HepG2 (cell line): ENCODE measurements at places on chromosomes 4 and X. TPM values are rescaled to one million over a fixed set of nuclear protein-coding genes. Genes with fewer than 3 reads are reported as not detected.

The C4orf50 gene
- total RNA-seq, result not detected in 2 replicates

GRCh38 chr4:11427121-11427996, 1.3 kb downstream of the HS3ST1 start:
- H3K27ac ChIP-seq, result no peak overlapping the region
- peaks cover 1% of the 10 kb centered on the region; the same call in 1 of the 2 replicates for H3K27me3 ChIP-seq
- no peaks in the 10 kb centered on the region for H3K36me3 ChIP-seq
- H3K4me1 ChIP-seq, result no peaks in the 10 kb centered on the region
- DNase-seq, result no peak

DNA sequence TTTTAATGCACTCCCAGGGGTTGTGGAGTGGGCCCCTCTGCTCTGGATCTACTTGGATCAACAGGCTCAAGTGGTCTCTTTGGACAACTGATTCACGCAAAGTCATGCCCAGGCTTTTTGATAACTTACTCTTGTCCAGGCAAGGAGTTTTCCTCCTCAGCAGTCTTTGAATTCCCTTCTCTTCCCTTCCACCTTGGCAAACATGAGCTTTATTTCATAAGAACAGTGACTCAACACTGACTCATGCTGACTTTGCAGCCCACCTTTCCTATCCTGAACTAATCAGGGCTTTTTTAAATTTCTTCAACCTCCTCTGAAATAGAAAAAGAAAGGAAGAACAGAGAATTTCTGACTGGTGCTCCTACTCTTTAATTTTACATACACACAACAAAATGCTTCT, 132.1 kb upstream of the LDB2 start:
- no peaks in the 10 kb centered on the region for H3K36me3 ChIP-seq
- no peak for DNase-seq
- no peak overlapping the region for H3K27ac ChIP-seq

- peaks cover 6% of the 10 kb centered on the region for H3K27me3 ChIP-seq
- H3K4me1 ChIP-seq, result peaks cover 6% of the 10 kb centered on the region
- H3K27ac ChIP-seq, result no peak overlapping the region
- DNase-seq, result no peak
- no peaks in the 10 kb centered on the region for H3K36me3 ChIP-seq
Measured at GRCh38 chr4:2042204-2042946, 16.8 kb upstream of the NAT8L start.

The HPRT1 gene
- total RNA-seq, result 4.6 and 13.3 TPM in 2 replicates

The HTRA3 gene
- not detected in 2 replicates for total RNA-seq

GRCh38 chr4:109432696-109433095, 919 bp upstream of the SEC24B start:
- DNase-seq, result no peak
- peak overlapping the region; percentile 71 for H3K27ac ChIP-seq
- H3K36me3 ChIP-seq, result no peaks in the 10 kb centered on the region
- H3K4me3 ChIP-seq, result peak overlapping the region; percentile 93

GRCh38 chrX:115561605-115562479, 868 bp downstream of the PLS3 start:
- H3K27ac ChIP-seq, result peak overlapping the region; percentile 78
- H3K27me3 ChIP-seq, result no peaks in the 10 kb centered on the region; the same call in 2 of the 3 replicates
- H3K4me1 ChIP-seq, result peaks cover 37% of the 10 kb centered on the region

- no peak overlapping the region for H3K27ac ChIP-seq
- H3K4me3 ChIP-seq, result no peak overlapping the region
- no peaks in the 10 kb centered on the region for H3K36me3 ChIP-seq
- peaks cover 14% of the 10 kb centered on the region; the same call in 1 of the 2 replicates for H3K4me1 ChIP-seq
- peaks cover 5% of the 10 kb centered on the region for H3K27me3 ChIP-seq
Measured at GRCh38 chr4:1082215-1083182, 30.9 kb downstream of the RNF212 start.

- no peak overlapping the region for H3K4me3 ChIP-seq
- peaks cover 9% of the 10 kb centered on the region for H3K36me3 ChIP-seq
- no peaks in the 10 kb centered on the region for H3K27me3 ChIP-seq
- H3K27ac ChIP-seq, result no peak overlapping the region
- H3K4me1 ChIP-seq, result no peaks in the 10 kb centered on the region
Measured at GRCh38 chrX:2266445-2267349, 234.1 kb downstream of the DHRSX start.

GRCh38 chr4:51918251-51918650, 75.3 kb downstream of the DCUN1D4 start:
- no peak overlapping the region for H3K27ac ChIP-seq
- peaks cover 5% of the 10 kb centered on the region for H3K4me1 ChIP-seq
- no peaks in the 10 kb centered on the region for H3K27me3 ChIP-seq
- no peak for DNase-seq

DNA sequence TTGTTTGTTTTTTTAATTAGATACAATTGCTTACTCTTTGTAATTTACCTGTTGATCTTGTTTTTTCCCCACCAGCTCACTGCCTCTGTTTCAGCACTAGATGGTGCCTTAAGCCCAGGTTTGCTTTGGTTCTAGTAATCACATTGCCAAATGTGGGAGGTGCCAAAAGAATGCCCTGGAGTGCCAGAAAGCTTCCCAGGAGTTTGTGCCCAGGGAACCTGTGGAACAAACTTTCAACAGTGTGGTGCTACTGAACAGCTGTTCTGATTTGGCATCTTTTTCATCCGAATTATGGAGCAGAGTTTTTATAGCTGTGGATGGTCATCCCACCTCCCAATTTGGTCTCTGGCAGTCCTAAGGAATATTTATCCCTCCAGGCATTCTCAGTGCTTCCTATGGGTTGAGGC, 1000.7 kb downstream of the STIM2 start:
- H3K4me3 ChIP-seq, result no peak overlapping the region
- no peaks in the 10 kb centered on the region for H3K27me3 ChIP-seq
- no peak overlapping the region for H3K27ac ChIP-seq
- H3K36me3 ChIP-seq, result no peaks in the 10 kb centered on the region
- no peaks in the 10 kb centered on the region for H3K4me1 ChIP-seq

The UGT2A1 gene
- not detected in 2 replicates for total RNA-seq

DNA sequence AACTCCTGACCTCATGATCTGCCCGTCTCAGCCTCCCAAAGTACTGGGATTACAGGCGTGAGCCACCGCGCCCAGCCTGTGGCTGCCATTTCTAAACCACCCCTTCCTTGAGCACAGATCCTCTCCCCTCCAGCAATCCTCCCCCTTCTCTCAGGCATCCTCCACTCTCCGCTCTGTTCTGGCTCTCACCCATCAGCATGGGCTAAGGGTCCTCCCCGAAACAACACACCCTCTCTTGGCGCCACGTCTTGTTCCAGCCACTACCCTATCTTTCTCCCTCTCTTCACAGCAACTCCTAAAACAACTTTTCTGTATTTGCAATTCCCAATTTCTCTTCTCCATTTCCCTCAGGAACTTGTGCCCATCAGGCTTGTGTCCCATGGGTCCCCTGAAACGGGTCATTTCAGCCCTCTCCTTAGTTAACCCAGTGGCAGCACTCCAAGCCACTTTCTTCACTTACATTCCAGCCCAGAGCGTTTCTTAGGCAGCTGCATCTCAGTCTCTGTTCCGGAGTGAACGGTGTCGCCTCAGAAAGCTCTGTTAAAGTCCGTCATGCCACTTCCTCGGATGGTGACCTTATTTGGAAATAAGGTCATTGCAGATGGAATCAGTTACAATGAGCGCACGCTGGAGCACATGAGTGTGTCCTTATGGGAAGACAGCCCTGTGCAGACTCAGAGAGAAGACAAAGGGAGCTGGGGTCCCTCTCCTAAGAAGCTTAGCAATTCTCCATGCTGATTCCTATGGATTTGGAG, 28.3 kb upstream of the CLDN24 start:
- no peak for DNase-seq
- H3K36me3 ChIP-seq, result no peaks in the 10 kb centered on the region
- no peaks in the 10 kb centered on the region for H3K27me3 ChIP-seq
- peaks cover 10% of the 10 kb centered on the region for H3K4me1 ChIP-seq

DNA sequence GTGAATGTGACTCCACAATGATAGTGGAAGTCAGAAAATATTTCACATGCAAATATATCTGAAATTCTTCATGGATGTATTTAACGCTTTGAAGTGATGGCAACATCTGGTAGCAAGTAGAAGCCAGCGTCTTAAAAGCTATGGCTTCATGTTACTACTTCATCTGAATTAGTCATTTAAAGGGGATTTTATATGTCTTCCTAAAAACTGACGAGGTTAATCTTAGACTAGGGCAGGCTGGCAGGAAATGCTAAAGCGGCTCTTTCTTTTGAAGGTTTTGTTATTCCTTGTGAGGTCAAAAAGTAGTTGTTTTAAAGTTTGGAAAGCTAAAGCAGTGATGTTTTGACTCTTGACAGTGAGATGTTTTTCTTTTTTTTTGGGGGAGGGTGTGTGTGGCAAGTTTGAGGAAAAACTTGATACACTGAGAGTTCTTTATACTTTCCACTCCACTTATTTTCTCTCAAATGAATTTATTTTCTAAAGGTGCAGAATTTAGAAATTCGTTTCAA, 22.6 kb downstream of the PLS3 start:
- DNase-seq, result no peak
- 0 out of 3 replicates have a peak, but pooled peaks cover 4% of the 10 kb centered on the region for H3K36me3 ChIP-seq
- H3K27ac ChIP-seq, result no peak overlapping the region
- H3K4me3 ChIP-seq, result no peak overlapping the region
- no peaks in the 10 kb centered on the region for H3K27me3 ChIP-seq

DNA sequence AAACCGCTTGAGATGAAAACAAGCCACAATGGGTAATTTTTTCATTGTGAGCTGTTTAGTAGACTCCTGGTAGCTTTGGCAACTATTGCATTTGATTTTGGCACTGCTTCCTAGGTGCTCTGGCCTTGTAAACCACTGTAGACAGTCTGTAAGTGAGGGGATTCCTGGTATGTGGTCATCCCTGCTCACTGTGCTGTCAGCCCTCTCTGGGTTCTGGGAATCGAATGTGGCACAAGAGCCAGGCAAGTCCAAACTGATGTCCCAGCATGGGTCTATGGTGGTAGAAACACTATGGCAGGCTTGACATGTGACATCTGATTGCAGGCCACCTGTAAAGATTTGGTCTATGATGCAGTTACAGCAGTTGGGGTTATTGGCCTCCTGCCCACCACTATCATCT, 2.5 kb downstream of the USP51 start:
- H3K4me3 ChIP-seq, result no peak overlapping the region
- H3K36me3 ChIP-seq, result no peaks in the 10 kb centered on the region
- H3K4me1 ChIP-seq, result no peaks in the 10 kb centered on the region
- H3K27ac ChIP-seq, result no peak overlapping the region
- H3K27me3 ChIP-seq, result no peaks in the 10 kb centered on the region
- no peak for DNase-seq

The CTAG1B gene
- total RNA-seq, result not detected in 2 replicates

DNA sequence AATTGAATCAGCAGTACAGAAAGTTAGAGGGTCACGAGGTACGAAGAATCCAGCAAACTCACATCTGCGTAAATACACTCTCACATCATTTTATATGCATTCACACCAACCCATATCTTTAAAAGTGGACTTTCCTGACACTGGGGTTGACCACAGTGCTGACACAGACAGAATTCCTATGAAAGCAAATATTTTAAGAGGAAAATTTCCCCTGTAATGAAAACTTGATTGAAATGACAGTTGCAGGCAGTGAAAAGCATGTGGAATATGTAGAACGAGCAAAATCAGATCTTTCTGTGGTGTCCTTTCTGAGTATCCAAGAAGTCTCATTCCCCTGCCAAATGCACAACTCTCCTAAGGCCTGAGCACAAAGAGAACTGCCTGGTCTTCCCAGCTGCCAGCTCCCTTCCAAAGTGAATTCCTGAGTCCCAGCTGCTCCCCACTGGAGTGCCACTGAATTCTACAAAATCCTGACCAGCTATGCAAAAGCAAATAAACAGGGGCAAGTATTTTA, 50.5 kb upstream of the FAM9C start:
- H3K27ac ChIP-seq, result no peak overlapping the region
- H3K4me3 ChIP-seq, result no peak overlapping the region
- H3K4me1 ChIP-seq, result peaks cover 18% of the 10 kb centered on the region
- H3K27me3 ChIP-seq, result no peaks in the 10 kb centered on the region
- H3K36me3 ChIP-seq, result no peaks in the 10 kb centered on the region

GRCh38 chr4:112251019-112251643, 19.5 kb downstream of the AP1AR start:
- no peaks in the 10 kb centered on the region; the same call in 1 of the 2 replicates for H3K27me3 ChIP-seq
- DNase-seq, result no peak
- H3K27ac ChIP-seq, result no peak overlapping the region

DNA sequence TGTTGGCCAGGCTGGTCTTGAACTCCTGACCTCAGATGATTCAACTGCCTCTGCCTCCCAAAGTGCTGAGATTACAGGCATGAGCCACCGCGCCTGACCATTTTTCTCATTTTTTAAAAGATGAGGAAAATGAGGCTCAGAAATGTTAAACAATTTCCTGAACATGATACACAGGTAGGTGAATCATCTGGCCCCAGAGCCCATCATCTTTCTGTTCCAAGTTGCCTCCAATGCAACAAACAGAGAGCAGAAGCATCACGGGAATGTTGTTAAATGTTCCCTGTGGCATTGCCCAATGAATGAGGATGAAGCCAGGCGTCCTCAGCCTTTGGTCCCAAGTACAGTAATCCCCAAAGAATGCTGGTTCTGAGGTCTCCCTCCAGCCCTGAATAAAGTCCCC, 31.3 kb upstream of the ANXA5 start:
- no peaks in the 10 kb centered on the region for H3K4me1 ChIP-seq
- no peaks in the 10 kb centered on the region for H3K36me3 ChIP-seq
- DNase-seq, result peak; percentile 7
- H3K4me3 ChIP-seq, result no peak overlapping the region
- H3K27me3 ChIP-seq, result peaks cover 6% of the 10 kb centered on the region; the same call in 2 of the 3 replicates

The RNF150 gene
- 0.02 TPM in 1 of 2 replicates, not detected in the other for total RNA-seq

- no peak for DNase-seq
- no peaks in the 10 kb centered on the region for H3K36me3 ChIP-seq
- H3K4me1 ChIP-seq, result no peaks in the 10 kb centered on the region
- no peak overlapping the region for H3K4me3 ChIP-seq
- H3K27me3 ChIP-seq, result no peaks in the 10 kb centered on the region
Measured at GRCh38 chr4:36267486-36268268, 13.7 kb upstream of the DTHD1 start.

DNA sequence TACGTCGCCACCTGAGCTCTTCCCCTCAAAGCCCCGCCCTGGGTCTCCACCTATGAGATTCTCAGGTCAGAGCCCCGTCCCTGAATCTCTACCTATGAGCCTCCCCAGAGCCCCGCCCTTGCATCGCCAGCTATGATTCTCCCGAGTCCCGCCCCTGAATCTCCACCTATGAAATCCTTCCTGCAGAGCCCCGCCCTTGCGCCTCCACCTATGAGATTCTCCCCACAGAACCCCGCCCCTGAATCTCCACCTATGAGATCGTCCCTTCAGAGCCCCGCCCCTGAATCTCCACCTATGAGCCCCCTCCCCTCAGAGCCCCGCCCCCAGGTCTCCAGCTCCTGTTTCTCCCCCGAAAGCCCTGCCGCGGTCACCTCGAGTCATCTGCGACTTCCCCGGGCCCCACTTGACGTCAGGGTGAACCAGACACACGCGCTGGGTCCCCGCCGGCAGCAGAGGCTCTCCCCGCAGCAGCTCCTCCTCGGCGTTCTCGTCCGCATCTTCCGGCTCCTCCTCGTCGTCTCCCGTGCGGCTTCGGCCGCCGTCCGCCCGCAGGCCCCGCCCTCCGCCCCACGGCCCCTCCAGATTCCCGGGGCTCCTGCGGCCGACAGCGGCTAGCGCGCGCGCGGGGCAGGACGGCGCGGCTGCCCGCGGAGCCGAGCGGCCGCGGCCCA, 393 bp downstream of the GTPBP6 start:
- peak; percentile 98 for DNase-seq
- peaks cover 20% of the 10 kb centered on the region for H3K4me1 ChIP-seq
- peak overlapping the region; percentile 80 for H3K4me3 ChIP-seq
- no peaks in the 10 kb centered on the region for H3K27me3 ChIP-seq

The FAM114A1 gene
- 61.0 and 87.0 TPM in 2 replicates for total RNA-seq
